ENCODE measurements at places on chromosomes 12 and 14.

DNA sequence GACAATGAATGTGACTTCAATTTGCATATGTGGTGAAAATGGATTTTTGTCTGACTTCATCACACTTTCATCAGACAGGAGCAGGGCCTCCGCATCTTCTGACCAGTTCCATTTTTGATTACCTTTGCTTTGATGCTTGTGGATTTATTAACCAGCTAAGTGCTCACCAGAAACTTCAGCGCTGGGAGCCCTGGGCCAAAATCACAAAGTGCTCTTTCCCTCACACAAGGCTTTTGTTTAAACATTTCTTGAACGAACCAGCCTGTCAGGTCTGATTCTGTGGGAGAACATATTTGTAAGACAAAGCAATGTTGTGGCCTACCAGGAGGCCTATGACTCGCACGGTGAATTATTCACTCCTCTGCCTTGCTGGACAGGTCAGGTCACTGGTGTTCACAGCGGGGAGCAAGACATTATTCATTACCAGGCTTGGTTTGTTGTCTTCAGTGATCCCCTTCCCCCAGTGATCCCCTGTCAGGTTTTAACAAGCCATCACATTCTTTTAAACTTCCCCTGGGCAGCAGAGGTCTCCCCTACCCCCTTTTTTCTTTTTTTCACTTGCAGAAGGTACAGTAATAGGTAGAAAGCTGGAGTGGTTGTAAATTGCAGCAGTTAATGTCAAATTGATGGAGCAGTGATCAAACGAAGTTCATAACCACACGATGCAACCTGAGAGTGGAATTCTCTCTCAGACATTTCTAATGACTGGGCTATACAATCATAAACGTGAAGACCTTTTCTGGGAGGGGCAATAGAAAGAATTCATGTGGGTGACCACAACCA, 167.5 kb upstream of the PRICKLE1 start:
- no peak for DNase-seq

DNA sequence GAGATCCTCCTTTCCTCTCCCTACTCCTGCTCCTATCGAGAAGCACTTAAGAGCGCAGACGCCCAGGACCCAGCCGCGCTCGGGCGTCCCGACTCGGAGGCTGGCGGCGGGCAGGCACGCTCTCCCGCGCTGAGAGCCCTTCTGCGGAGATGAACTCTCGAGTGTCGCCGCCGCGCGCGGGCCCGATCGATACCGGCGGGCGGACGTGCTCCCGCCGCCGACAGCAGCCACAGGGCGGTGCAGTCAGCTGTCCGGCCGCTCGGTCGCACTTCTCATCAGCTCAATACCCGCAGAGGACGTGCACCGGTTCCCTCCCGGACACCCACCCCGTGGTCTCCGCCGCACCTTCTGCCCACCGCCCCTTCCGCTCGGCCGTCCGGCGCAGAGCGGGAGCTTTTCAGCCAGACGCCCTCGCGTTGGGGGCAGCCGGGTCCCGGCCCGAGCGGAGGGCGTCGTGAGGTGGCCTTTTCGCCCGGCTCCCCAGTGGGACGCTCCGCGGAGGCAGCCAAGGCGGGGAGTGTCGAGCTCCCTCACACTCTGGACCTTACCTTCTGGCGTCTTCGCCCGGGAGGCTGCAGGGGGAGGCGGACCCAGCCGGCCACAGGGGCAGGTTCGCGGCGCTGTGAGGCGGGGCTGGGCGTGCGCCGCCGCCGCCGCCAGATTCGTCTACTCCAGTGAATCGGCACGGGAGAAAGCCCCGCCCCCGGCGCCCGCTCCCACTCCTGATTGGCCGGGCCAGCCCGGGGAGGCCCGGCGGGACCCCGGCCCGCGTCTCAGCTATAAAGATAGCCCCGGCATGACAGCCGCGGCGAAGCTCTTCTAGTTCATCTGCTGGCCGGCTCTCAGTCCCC, at the start of gene INSM2:
INSM2 (plus strand) TSS at position 808 of the 851 bp plus-strand sequence. CDS start 89 bp downstream, outside the sequence.
- peak; percentile 81 for DNase-seq

DNA sequence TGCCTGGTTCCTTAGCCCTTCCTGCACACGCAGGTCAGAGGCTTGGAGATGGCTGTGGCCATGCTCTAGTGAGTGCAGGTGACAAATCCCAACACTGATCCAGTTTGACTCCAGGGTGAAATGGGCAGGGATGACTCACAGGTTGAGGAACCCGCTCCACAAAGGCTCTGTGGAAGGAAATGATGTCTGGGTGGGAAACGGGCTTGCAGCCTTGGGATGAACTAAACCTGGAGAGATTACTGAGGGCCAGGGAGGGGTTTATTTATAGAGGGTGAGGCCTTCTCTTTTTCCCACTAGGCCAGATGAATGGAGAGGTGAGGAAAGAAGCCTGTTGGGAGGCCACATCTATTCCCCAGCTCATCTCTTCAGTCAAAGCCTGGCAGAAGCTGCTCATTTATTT, 29.3 kb upstream of the EMP1 start:
- DNase-seq: no peak

DNA sequence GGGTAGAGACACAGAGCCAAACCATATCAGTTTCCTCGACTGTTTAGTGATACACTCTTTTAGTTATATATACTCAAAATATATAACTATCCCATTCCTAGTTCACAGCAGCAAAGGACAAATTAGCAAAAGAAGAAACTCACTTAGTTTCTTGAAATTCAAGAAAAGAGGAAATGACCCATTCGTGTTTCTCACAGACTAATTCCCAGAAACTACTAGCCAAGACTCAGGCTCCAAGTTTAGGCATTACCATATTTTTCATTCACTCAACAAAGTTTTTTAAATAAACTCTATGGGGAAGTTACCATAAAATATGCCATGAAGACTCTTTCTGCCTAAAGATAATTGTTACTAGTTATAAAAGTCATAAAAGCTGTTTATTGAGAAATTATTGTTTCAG, 152.3 kb upstream of the DAAM1 start:
- DNase-seq: no peak

DNA sequence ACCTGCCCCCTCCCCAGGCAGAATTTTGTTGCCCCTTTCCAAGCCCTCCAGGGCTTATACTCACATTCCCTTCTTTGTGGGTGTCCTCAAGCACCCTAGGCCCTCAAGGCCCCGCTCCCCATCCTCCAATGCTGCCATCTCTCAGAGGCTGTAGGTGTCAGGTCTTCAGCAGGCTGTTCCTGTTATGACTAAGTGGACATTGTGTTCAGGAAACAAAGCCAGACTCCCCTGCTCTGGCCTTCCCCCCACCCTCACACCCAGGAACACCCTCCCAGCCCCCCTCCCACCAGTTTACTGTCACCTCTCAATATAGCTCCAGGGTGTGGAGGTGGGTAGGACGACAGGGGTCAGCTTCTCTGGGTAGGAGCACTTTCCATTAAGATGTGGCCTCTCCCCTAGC, 1.4 kb upstream of the MYH6 start:
- no peak for DNase-seq

- no peak for DNase-seq
Observed at GRCh38 chr14:100292776-100293461, 13.3 kb downstream of the SLC25A29 start.

All from stimulated activated CD4-positive, alpha-beta T cell treated with anti-CD3 and anti-CD28 coated beads, Interleukin-1b, Interleukin-23, amount 100 ng/mL, for 24 hours (primary cell).